ENCODE measurements at places on chromosomes 11 and 22.

DNA sequence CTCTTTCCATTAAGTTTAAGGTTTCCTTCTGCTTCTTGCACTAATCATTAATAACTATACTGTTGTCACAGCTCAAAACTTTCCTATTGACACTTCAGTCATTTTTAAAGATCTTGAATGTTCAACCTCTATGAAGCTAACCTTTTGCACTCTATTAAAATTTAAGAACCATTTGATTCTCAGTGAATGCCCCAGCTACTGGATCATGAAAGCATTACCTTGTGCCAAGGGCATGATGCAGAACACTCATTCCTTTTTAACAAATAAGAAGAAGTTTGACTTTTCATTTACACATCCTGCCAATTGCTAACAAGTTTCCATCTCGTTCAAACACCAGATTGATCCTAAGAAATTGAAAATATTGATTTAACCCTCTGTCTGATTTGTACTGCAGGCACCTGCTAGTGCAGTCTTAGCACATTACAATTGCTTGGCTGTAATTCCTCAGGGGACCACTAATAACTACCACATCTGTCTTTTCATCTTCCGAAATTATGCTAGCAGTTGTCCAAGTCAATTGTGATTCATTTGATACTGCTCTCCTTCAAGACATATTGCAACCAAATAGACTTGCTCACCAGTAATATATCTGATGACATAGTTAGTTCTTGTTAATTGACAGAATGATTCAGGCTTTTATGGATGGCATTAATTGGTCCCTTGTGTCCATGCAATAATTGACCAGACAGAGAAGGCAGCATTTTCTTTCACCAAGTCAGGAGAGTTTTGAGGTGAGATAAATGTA is 158.4 kb downstream of the TEAD1 start:
- DNase-seq, result no peak

DNA sequence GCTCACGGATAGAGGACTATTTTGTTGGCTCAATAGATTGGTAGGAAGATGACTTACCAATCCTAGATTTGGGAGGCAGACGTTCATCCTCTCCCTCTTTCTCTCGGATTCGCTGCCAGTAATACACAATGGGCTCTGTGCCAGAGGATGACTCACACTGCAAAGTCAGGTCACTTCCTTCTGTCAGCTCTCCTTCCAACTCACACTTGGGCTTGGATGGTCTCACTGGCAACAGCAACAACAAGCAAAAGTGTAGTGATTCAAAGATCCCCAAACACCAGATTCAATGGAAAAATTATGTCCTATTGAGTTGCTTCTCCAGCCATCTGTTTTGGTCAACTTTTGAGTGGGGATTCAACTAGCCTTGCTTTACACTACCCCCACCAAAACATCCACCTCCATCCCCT is 21.7 kb upstream of the HSPA8 start:
- no peak for DNase-seq

- peak; percentile 97 for DNase-seq
Measured at GRCh38 chr22:38069372-38070249, 12.4 kb downstream of the PICK1 start.

- DNase-seq, result no peak
Measured at GRCh38 chr22:31544481-31545480, 48.4 kb downstream of the SFI1 start.

- DNase-seq, result no peak
Measured at GRCh38 chr11:66159324-66159984, 89.4 kb downstream of the PACS1 start.

- DNase-seq, result no peak
Measured at GRCh38 chr11:125091247-125091876, 20.1 kb downstream of the TMEM218 start.

GRCh38 chr11:70732023-70732880 is 333.9 kb downstream of the CTTN start:
- DNase-seq, result no peak

Measured in MM.1S (cell line).